ENCODE measurements at places on chromosomes 12 and 14. TPM values are rescaled to one million over a fixed set of nuclear protein-coding genes. Genes with fewer than 3 reads are reported as not detected.
A peak's percentile ranks its signal among the peaks of the same experiment; 100 is the strongest.

DNA sequence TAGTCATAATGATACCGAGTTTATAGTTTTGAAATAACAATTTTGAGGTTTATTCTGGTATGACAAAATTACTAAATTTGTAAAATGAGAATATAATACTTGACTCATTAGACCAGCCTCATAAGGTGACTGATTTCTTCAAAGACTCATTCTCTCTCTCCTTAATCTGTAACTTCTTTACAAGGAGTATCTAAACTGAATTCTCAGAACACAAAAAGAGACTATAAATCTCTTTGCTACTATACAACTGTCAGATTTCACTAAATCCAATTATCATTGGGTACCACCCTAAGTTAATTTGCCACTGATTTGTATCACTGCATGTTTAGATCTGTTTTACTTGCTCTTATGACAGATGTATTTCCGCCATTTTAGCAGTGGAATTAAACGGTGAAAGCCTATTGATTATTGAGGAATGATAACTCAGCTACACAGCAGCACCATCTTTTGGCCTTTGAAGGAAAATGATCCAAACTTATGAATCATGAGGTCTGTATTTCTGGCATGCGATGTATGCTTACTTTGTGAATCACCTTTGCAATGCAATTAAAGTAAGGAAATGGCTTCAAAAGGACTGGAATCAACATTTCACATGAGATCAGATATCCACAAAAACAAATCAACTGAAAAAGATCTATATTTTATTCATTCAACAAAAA lies 161.2 kb downstream of the RERGL start:
- no peak for DNase-seq

- no peak for DNase-seq
Observed at GRCh38 chr12:113667676-113668356, 196.1 kb upstream of the LHX5 start.

DNA sequence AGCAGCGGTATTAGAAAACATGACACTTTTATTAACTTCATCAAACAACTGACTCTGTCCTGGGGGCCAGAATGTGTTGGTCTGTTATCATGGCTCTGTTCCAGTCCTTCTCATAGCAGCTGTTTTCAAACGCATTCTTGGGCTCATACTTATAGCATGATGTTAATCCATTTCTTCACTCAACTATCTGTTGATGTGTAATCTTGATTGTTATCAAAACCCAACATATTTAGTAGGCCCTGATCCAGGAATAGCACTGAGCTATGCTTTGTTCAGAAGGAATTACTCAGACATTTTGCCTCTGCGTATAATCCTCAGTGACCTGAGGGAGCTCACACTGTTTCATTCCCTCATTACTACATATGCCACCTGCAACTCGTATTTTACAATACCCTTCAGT lies 315.9 kb downstream of the BMP4 start:
- no peak for DNase-seq

GRCh38 chr14:86665975-86666374 lies 1136.0 kb downstream of the FLRT2 start:
- DNase-seq: no peak

GRCh38 chr12:6950811-6951540 lies at the start of gene PTPN6:
Gene PTPN6 (plus strand): TSS chr12:6951356. CDS start chr12:6951513, 157 bp downstream.
- DNase-seq: peak; percentile 86

GRCh38 chr12:6288235-6288634 lies 22.2 kb upstream of the PLEKHG6 start:
- DNase-seq: no peak

- no peak for DNase-seq
Observed at GRCh38 chr12:95182868-95183415, 34.3 kb downstream of the FGD6 start.

DNA sequence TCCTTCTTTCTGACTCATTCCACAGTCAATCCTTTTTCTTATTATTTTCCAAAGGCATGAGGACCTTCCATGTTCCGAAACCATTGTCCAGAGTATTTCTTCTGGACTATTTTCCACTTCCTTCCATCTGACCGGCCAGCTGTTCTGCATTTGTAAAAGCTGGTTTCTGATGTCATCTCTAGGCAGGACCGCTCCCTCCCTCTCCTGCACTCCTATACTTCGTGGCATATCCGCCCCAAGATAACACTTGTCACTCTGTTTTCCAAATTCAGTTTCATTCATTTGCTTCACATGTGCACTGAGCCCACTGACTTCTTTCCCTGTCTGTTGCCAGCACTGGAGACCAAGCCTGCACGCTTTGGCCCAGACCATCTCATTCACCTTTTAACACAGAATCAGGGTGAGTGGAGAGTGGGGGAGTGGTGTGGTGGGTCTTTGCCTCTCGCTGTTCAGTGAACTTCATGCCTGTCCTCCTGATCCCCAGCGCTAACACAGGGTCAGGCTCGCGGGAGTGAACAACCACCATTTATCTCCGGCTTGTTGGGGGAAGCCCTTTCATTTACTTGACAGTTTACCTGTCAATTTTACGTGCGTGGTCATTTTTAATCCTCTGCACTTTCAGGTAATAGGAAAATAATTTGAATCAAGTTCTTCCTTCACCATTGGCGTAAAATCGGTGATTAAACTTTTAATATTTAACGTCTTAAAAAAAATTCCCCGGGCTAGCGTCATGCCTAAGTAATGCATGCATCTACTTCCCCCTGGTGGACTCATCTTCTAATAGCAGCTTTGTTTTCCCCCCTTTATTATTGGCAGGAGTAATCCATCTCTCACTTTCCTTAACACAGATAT lies 52.5 kb downstream of the C12orf75 start:
- DNase-seq: no peak

- peak; percentile 64 for DNase-seq
Observed at GRCh38 chr12:121789233-121789781, 4.2 kb downstream of the RHOF start.

GRCh38 chr12:122085591-122085990 lies 7.0 kb downstream of the MLXIP start:
- no peak for DNase-seq

GRCh38 chr14:54669721-54670561 lies 103.0 kb downstream of the SAMD4A start:
- DNase-seq: no peak

The SINHCAF gene
- total RNA-seq: 7.5 TPM

The IAPP gene
- total RNA-seq: not detected

The FSCB gene
- not detected for total RNA-seq

The LTBP2 gene
- 11.9 TPM for total RNA-seq

The TAC3 gene
- total RNA-seq: not detected

The GALNT9 gene
- total RNA-seq: not detected
